ENCODE measurements at places on chromosomes 6 and 20. TPM values are rescaled to one million over a fixed set of nuclear protein-coding genes. Genes with fewer than 3 reads are reported as not detected.

DNA sequence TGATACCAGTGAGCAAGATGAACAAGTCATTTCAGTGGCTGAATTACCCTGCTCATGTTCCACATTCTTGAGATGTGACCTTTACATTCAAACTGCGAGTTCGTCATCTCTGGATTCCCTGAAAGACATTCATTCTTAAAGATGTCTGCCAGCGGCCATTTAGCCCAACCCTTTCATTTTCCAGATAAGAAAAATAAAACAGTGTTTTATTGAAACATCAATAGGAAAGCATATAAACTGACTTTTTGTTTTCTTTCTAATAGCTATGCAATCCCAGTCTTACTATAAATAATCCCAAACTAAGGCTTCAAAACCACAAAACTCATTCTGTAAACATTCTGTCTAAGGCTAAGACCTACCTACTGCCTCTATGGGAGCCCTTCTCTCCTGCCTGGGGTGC lies 134.0 kb downstream of the SAMD5 start:
- DNase-seq, result no peak

GRCh38 chr6:70103798-70104197 lies 199.1 kb downstream of the COL9A1 start:
- DNase-seq, result no peak

GRCh38 chr20:19768325-19768842 lies 10.3 kb downstream of the RIN2 start:
- no peak for DNase-seq

DNA sequence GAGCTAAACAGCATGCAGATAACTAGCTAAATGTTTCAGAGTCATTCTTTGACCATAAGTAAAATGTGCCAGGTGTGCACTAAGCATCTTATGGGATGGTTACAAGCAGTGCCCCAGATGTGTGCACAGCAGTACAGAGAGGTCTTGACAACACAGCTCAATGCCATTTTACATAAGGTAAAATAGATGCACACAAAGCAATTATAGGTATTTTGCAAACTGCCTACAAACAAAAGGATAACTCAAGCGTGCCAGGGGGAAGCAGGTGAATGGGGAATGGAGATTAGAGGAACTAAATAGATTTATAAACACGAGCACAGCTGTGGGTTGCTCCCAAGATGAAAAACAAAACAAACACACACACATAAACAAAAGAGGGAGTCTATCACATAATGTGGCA lies 64.8 kb downstream of the SLC2A10 start:
- DNase-seq, result no peak

DNA sequence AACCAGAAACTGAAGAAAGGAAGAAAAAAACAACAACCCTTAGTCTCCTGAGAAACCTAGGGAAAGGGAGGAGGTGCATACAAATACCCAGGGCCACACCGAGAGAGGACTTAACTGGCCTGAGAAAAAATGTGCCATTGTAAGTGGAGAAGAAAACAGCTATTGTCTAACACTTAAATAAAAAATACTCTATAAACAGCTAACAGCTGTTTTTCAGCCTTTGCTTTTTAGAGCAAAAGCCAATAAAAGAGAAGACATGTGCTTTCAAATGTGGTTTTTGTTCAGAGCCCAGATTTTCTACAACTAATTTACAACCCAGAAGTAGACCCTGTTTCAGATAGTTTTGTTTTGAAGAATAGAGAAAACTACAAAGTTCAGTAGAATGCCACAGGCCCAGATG lies 56.0 kb upstream of the SLC22A16 start:
- DNase-seq, result no peak

- DNase-seq, result no peak
Observed at GRCh38 chr6:57173056-57173885, 1.1 kb downstream of the BAG2 start.

DNA sequence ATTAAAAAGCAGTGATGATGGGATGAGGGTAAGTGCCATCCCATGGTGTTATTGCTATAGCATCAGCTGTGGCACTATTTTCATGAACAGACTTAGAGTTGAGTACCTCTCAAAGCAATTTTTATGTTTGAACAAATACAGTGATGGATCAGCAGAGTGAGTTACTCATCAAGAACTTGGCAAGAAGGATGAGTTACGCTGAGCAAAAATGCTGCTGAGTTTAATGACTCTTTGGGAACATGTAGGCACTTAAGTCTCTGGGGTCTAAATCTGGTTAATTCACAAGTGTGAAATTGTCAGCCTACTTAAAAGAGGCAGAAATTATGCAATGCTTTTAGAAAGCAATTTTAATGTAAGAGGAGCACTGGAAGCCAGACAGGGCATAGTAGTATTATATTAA lies 78.5 kb upstream of the AHI1 start:
- no peak for DNase-seq

- DNase-seq, result no peak
Observed at GRCh38 chr20:50918403-50918802, 12.8 kb downstream of the ADNP start.

DNA sequence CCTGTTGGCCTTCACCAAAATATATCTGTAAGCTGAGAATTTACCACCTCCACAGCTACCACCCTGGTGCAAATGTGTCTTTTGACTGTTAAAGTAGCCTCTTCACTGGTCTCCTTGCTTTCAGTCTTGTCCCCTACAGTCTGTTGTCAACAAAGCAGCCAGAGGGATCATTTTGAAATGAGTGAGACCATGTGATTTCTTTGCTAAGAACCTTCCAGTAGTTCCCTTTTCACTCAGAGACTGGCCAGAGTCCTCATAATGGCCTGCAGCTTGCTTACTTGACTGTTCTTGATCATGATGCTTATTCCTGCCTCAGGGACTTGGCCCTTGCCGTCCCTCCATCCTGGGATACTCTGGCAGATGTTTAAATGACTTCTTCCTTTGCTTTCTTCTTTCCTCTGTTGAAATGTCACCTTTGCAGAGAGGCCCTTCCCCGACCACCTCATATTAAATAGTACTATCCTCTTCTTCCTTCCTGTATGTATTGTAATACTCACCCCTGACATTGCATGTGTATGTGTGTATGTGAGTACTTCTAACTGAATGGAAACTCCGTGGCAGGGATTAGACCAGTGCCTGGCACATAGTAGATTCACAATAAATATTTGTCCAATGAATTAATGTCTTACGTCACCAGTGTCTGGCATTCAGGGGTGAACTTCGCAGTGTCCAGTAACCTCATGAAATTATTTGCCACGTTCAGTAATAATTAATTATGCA lies 5.0 kb downstream of the MANBAL start:
- DNase-seq, result no peak

DNA sequence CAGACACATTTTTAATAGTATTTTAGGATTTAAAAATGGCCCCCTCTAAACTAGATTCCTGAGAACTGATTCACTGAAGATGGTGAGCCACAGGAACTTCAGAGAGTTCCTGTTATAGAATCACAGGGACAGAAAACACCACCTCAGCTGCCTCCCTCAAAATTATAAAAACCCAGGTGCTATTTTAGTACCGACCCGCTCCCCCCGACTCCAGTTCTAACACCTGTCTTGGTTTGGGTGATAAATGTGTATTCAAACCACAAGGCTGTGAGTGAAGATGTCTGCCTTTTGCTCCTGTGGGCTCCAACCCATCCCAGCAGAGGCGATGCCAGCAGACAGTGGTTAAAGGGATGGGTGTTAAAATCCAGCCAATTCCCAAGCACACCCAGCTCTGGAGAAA lies 127.4 kb upstream of the LY86 start:
- no peak for DNase-seq

DNA sequence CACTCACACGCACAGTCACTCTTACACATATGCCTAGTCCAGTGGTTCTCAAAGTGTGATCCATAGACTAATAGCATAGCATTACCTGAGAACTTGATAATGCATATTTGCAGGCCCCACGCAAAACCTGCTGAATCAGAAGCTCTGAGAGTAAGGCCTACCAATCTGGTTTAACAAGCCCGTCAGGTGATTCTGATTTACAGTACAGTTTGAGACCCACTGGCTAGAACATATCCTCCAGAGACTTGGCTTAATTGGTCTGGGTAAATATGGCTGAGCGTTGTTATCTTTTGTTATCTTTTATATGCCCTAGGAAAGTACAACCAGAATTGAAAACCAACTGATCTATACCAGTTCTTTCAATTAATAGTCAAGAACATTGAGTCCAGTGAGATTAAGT lies 9.6 kb downstream of the TSPYL4 start:
- DNase-seq, result no peak

DNA sequence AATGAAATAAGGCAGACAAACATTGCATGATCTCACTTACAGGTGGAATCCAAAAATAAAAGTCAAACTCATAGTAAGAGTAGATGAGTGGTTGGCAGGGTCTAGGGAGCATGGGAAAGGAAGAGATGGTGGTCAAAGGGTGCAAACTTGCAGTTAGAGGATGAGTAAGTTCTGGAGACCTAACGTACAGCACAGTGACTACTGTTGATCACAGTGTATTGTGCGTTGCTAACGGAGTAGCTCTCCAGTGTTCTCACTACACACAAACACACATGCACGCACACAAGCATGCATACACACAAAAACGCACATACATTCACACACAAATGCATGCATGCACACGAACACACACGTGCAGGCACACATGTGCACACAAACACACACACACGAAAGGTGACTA lies 54.9 kb downstream of the LY86 start:
- no peak for DNase-seq

DNA sequence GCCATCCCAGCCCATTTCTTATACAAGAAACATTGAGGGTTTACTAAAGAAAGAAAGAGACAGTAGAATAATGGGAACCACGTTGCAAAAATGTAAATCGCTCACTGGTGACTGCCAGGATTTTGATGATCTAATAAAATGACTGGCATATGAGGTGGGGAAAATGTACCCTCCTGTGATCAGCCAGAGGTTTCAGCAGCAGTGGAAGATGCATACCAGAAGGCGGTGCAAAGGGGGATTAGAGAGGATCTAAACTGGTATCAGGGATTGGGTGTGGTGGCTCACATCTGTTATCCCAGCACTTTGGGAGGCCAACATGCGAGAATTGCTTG lies 60.8 kb upstream of the DDR1 start:
- no peak for DNase-seq

- no peak for DNase-seq
Observed at GRCh38 chr20:615514-615913, 5.4 kb upstream of the TCF15 start.

Gene PRL
- total RNA-seq, result not detected

Gene OR12D3
- not detected for total RNA-seq

Gene DSN1
- 6.3 TPM for total RNA-seq

Measured in gastrocnemius medialis (tissue), 4 donors.